ENCODE measurements at places on chromosomes 4 and X.

DNA sequence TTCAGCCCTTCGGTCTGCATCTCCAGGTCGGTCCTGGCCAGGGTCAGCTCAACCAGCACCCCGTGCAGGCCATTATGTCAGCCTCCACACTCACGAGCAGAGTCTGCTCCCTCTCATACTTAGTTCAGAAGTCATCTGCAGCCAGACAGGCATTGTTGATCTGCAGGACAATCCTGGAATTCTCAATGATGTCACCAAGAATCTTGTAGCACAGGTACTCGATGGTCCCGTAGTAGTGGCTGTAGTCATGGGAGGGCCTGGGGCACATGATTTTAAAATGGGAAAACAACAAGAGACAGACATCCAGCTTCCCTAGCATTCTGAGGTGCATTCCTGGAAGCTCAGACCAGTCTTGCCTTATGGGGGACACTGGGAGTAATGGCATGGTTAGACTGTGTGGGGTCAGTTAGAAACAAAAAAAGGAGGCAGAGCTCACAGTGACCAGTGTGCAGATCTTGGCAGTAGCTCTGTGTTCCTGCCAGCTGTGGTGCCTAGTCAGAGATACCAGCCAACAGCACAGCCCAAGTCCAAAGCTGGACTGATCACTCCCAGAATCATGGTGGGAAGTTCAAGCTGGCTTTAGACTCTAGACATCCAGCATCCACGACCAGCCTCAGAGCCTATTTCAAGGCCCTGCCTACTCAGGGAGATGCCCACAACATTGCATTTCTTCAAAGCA lies 31.9 kb downstream of the LRIT3 start:
- DNase-seq: no peak

DNA sequence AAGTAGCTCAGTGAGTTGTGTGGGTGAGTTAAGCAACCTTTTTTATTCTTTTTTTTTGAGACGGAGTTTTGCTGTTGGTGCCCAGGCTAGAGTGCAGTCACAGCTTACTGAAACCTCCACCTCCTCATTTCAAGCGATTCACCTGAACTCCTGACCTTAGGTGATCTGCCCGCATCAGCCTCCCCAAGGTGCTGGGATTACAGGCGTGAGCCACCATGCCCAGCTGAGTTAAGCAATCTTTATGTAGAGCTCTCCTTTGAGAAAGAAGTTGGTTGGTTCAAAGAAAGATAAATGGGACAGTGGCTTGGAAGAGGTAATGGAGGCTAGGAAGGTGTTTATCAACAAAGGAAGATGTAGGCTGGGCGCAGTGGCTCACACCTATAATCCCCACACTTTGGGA lies 3.2 kb downstream of the MSMO1 start:
- DNase-seq: no peak

DNA sequence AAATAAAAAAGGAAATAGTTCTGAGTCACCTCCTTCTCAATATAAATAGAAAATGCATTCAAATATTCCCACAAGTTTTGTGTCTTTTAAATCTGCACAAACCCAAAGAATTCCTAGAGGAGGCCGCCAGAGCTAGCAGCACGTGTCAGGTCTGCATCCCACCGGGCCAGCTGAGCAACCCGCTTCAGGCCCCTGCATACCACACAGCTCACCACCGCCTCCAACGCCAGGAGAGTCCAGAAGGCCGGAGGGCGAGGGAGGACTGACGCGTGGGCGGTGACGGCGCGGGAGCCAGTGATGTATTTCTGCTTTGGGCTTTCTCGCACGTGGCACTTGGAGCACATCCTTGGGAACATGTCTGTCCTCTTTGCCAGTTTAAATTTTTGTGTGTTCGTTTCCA lies 61.9 kb upstream of the CLDN34 start:
- no peak for DNase-seq

DNA sequence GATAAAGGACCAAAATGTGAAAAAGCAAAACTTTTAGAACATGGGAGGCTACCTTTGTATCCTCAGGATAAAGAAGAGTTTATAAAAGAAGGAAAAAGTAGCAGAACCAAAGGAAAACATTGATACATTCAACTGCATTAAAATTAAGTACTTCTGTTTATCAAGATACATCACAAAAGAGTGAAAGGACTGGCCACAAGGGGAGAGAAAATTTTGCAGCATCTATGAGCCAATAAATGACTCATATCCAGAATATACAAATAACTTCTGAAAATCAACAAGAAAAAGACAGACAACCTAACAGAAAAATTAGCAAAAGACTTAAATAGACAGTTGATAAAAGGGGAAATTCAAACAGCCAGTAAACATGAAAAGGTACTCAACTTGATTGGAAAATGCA lies 177.1 kb downstream of the RBMX2 start:
- DNase-seq: no peak

DNA sequence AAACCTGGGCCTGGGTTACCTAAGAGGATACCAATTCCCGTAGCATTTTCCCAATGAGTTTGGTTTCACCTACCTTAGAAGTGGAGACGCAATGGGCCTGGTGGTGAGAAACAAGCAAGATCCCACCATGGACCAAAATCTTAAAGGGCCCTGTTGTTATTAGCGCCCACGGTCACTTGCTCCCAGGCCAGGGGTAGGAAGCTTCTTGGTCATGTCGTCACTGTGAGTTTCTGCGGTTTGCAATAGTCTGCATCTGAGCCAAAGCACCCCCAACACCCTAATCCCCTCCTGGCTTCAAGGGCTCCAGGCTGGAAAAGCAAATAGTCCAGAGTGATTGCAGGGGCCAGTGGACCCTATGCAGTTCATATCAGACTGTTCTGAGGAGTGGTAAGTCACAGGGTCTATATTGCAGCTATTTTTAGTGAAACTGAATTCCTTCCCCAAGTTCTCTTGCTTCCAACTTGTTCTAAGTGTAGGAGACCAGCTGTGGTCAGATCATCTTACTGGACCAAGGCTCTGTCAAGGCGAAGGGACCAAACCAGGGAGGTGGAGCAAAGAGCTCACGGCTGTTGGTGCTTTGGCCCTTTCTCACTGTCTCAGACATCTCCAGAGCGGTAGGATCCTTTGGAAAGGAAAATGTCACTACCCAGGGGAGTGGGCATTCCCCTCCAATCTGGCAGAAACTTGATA lies 307.9 kb upstream of the F9 start:
- no peak for DNase-seq

DNA sequence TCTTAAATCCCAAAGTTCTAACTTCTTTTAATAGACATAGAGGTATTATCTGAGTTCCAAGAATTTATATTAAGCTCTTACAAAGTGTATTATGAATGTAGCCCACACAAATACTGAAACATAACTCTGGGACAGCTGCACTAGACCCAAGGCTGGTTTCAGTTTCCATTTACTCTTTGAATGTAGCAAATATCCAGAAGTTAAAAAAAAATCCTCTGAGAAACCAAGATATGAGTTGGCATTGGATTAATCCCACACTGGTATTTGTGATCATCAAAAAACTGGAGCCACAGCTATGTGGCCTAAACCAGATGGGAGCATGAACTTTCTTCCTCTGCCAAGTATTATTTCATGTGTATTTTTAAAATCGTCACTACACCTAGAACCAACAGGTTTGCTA lies 23.6 kb upstream of the SMPX start:
- no peak for DNase-seq

- no peak for DNase-seq
These were observed 6.0 kb upstream of the DUSP9 start for GRCh38 chrX:153640736-153641575.

Measured in neuronal stem cell (in vitro differentiated cells).